T-helper 2 cell treated with Interferon-gamma antibody and Interleukin-4, amounts not matched to agents 100 ng/mL and 5 ng/mL, for 36 hours (primary cell): ENCODE measurements at places on chromosomes 3 and 15. TPM values are rescaled to one million over a fixed set of nuclear protein-coding genes. Genes with fewer than 3 reads are reported as not detected.

The SLC25A36 gene
- total RNA-seq: 35.2 and 36.1 TPM in 2 replicates

The CLDN16 gene
- total RNA-seq: not detected in 2 replicates

The GOLGA6L7 gene
- total RNA-seq: not detected in 2 replicates

The ACAD11 gene
- 10.4 and 11.2 TPM in 2 replicates for total RNA-seq

The PARP9 gene
- total RNA-seq: 108 TPM in 2 replicates

The HHLA2 gene
- total RNA-seq: 2.0 and 2.5 TPM in 2 replicates

The CTXN2 gene
- total RNA-seq: 0.05 TPM in 1 of 2 replicates, not detected in the other

The GRAMD2A gene
- total RNA-seq: 0.09 TPM in 1 of 2 replicates, not detected in the other

The LRRC57 gene
- total RNA-seq: 22.4 and 24.3 TPM in 2 replicates

The CPNE4 gene
- not detected in 2 replicates for total RNA-seq
